G401 (cell line): ENCODE measurements at places on chromosomes 2 and 18. TPM values are rescaled to one million over a fixed set of nuclear protein-coding genes. Genes with fewer than 3 reads are reported as not detected.

- no peak for DNase-seq
Observed at GRCh38 chr18:13809043-13809430, 14.9 kb upstream of the MC5R start.

GRCh38 chr2:213221957-213222356, 62.3 kb upstream of the SPAG16 start:
- DNase-seq: no peak

DNA sequence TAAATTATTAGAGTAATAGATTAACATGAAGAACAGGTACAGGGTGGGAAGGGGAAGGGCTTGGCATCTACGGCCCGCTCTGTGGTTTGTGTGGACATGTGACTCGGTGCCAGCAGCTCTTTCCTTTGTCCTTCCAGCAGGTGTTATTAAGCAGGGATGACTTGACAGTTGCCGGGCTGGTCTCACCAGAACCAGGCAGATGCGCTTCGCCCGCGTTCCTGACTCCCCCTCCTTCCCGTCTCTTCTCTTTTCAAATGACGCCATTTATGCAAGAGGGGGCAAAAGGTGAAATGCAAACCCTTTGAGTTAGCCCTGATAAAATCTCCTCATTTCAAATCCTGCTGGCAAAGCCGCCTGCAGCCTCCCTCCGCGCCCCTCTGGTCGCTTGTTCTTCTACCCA, 38.9 kb upstream of the MGAT4A start:
- peak; percentile 85 for DNase-seq

DNA sequence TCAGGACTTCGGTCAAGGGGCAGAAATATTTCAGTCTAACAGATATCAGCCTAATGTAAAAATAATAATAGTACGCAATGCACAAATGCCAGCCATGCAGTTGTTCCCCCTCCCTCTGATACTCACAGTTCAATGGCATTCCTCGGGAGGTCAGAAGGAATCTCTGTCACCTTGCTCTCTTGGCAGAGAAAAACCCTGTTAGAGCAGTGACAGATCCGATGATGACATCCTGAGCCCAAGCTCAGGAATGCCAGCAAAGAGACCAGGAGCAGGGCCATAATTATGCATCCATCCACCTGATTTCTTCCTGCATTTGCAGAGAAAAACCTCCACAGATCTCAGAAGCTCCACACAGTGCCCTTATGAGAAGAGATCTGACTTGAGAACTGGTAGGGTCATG, at the start of gene FSHR:
Gene FSHR, minus strand, starts transcription at position 376 of the 400 bp plus-strand sequence. Its CDS starts 98 bp downstream, at position 278.
- DNase-seq: peak; percentile 20

GRCh38 chr18:42707080-42707479, 408.4 kb downstream of the RIT2 start:
- no peak for DNase-seq

DNA sequence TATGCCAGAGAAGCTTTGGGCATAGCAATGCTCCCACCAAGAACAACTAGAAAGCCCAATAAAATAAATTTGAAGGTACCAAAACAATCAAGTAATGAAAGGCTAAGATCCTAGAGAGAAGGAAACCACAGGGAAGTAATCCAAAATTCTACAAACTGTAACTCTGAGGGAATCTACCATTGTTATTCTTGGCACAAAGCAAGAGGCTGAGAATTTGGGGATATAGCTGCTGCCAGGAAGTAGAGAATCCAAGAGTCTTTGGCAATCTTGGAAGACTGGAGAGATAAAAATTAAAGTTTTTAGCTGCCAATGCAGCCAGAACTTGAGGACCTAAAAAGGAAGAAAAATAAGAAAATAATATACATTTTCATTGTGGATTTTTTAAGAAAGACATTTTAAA, 68.5 kb downstream of the PIGN start:
- no peak for DNase-seq

DNA sequence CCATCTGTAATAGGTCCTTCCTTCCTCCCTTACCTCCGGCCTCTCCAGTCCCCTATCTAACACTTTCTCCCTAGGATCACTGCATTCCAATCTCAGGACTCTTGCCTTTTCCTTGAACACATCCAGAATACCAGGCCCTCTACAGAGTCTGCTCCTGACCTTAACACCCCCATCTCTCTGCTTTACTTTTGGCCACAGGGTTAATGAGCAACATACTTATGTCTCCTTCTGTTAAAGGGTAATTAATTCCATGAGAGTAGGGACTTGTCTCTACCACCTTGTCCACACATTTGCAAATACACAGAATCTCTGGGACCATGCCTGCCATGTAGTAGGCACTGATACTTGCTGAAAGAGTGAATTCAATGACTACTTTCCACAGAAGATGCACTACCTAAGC, 94.9 kb downstream of the COBLL1 start:
- no peak for DNase-seq

DNA sequence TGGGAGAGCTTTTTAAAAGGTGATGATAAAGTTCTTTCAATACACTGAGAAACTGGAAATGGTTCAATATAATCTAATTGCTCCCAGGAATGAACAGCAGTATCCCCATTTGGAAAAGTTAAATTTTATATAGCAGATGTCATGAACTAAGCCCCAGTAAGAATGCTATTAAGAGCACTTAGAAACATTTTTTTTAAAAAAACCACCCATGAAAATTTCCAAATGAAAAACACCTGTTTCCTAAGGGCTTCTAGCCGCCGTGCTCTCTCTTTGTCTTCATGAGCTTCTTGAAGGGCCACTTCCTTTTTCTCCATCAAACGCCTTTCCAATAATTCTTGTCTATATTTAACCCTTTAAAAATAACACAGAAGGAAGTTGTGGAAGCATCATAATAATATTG, 77.0 kb downstream of the UPP2 start:
- DNase-seq: no peak

DNA sequence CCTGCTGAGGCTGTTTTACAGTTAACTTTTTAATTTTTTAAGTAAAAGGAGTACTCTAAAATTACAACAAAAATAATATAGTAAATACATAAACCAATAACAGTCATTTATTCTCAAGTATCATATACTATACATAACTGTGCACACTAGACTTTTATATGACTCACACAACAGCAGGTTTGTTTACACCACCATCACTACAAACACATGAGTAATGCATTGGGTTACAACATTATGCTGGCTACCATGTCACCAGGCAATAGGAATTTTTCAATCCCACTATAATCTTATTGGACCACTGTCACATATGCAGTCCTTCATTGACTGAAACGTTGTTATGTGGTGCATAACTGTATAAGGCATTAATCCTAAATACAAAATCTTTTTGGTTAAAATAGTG, 42.5 kb downstream of the RASGRP3 start:
- no peak for DNase-seq

- no peak for DNase-seq
Observed at GRCh38 chr2:57598551-57598950, 448.1 kb upstream of the VRK2 start.

GRCh38 chr2:217538719-217539118, 464.1 kb downstream of the TNS1 start:
- DNase-seq: no peak

DNA sequence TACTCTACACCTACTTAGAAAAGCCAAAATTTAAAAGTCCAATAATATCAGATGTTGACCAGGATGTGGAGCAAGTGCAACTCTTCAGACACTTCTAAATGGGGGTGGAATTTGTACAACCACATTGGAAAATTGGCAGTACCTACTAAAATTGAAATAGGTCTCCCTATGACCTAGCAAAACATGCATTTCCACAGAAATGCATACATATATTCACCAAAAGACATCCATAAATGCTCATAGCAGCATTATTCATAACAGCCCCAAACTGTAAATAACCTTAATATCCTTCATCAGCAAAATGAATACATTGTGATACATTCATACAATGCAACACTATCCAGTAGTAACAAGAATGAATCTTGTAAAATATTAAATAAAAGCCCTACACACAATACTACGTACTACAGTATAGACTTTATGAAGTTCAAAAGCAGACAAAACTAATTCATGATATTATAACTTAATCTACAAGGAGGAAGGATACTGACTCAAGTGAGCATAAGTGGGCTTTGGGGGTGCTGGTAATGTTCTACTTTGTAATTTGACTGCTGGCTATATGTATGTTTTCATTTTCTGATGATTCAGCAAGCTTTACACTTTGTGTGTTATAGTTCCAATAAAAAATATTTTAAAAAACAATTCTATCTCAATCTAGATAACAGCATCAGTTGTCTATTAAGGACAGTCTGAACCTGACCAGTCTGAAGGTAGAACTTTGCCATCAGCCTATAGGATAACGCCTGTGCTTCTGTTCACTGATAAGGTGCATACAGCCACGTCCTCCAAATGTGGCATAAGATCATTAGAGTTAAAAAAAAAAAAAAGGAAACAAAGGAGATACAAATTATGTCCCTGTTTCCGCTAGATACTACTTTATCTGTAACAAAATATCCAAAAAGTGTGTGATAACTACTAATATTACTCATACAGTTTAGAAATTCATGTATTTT, 6.6 kb upstream of the TNFRSF11A start:
- DNase-seq: no peak

DNA sequence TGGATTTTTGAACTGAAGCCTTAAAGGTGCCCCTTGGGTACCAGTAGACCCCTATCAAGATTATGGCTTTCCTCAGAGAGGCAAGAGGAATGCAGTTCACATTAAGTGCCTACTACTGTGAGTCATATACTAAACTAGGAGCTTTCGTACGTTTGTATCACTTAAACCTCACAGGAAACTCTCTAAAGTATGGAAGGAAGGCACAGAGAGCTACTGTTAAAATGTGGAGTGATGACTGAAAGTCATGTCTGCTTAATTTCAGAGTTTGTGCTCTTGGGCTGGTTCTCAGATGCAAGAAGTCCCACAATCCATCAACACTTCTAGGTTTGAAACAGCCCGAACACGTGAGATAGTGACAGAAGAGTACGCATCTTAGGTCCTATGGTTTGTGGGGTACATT, 4.7 kb downstream of the PLCL1 start:
- peak; percentile 27 for DNase-seq

- no peak for DNase-seq
Observed at GRCh38 chr2:55148269-55148668, 83.8 kb downstream of the CLHC1 start.

Gene ABCG5
- total RNA-seq: not detected in 2 replicates

Gene EDAR
- not detected in 2 replicates for total RNA-seq

Gene SLC16A14
- 8.5 and 9.4 TPM in 2 replicates for total RNA-seq

Gene GATA6
- total RNA-seq: 0.31 and 2.6 TPM in 2 replicates

Gene TUBB8B
- total RNA-seq: 5.3 and 9.8 TPM in 2 replicates

Gene AP1S3
- 7.9 and 20.7 TPM in 2 replicates for total RNA-seq

Gene TMEM247
- total RNA-seq: not detected in 2 replicates

Gene SLC23A3
- total RNA-seq: not detected in 2 replicates

Gene PCARE
- total RNA-seq: not detected in 2 replicates

Gene HOXD12
- total RNA-seq: not detected in 2 replicates
